ENCODE measurements at places on chromosomes 7 and 10.

DNA sequence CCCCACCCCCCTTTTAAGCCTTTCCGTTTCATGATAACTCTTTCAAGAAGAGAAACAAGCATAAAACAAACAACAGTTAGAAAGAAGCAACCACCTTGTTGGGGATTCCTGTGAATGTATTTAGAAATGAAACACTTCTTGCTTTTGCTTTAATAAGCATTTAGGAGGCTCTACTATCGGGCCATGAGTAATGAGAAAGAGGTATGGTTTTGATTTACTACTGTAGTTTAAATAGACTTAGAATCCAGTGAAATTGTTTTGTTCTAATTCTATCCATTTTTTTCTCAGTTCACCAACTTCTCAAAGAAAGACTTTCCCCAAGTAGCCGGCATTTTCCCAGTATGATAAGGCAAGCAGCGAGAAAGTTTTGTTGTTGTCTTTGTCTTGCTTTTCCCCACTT lies 168.7 kb upstream of the HABP2 start:
- no peak for DNase-seq

DNA sequence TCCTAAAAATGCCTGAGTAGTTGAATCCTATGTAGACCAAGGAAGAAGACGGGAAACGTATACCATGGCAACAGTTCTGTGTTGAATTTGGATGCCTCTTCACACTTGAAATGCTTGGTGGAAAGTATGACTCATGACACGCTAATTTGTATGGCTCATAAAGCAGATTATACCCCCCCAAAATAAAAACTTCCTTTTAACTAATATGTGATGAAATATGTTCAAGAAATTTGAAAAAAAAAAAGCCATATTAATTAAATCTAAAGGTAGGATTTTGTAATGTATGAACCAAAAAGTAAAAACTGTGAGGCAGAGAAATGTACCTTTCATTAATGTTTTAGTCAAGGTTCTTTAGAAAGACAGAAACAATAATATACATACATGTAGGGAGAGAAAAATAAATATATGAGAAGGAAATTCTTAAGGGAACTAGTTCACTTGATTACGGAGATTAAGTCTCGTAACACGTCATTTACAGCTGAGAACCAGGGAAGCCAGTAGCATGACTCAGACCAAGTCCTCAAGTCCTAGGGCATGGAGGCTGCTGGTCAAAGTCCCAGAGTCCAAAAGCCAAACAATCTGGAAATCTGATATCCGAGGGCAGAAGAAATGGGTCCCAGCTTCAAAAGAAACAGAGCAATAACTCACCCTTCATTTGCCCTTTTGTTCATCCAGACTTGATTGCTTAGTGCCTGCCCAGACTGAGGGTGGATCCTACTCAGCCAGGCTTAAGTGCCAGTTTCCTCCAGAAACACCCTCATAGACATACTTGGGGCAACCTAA lies 485.1 kb downstream of the SEMA3D start:
- DNase-seq: no peak

DNA sequence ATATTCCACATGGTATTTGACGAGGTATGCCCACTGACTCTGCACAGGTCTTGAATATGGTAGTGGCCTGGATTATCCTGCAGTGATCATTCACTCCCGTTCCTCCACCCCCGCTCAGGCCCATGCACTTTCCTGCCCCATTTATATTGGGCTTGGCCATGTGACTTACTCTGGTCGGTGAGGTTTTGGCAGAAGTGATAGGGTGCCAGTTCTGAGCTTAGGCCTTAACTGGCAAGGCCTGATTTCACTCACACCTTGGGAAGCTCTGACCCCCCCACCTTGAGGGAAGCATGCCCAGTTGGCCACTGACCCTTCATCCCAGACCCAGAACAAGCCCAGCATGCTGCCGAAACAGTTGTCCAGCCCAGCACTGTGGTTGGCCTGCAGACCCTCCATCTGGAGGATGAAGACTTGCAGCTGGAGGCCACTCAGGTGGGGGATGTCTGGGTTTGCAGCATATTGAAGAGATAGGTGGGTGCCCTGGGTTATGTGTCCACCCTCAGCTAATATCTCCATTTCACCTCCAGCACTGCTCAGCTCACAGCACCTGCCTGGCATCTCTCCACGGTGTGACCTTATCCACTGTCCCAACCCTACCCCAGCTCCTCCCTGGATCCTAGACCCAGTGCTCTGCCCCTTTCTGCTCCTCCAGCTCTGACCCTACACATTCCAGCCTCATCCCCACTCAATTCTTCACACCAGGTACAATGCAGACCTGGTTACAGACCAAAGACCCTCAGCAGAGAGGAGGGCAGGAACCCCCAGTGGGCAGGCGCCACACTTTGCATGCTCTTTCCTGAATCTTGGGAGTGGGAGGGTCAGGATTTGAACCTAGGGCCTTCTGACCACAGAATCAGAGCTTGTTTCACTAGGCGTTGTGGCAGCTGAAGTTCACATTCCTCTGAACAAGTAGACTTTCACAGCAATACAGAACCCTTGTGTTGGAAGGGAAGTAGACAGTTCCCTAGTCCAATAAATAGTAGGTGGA lies 138.1 kb upstream of the CHST15 start:
- peak; percentile 16 for DNase-seq

DNA sequence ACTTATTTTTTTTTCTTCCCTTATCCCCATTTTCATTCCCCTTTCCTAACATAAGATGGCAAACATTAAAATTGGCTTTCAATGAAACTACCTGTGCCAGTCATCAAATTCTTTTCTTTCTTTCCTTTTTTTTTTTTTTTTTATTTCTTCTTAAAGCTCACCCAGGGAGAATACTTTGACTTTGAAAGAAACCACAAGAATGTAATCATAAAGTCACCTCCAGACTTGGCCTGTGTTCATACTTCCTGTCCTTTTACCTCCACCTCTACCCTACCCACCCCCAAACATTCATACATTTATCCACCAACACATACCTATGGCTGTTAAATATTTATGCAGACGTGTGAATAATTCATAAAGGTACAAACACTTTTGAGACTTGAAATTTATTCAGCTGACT lies 254.6 kb downstream of the SLC25A13 start:
- no peak for DNase-seq

GRCh38 chr7:151707757-151708156 lies 169.2 kb downstream of the PRKAG2 start:
- no peak for DNase-seq

DNA sequence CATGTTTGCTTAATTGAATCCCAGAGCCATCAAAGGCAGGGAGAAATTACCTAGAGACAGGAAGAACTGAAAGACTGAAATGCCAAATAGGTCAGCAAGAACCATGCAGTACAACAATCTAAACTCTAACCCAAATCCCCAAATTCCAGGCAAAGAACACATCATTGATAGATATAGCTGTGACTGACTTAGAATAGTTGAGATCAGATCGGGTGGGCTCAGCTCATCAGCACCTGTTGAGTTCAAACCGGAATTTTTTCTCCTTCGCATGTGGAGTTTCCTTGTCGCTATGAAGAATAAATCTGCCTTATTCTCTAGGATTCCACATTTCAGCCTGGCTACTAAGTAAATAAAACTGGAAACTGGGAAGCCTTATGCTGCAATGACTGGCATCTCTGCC lies 1.4 kb downstream of the ANKMY2 start:
- no peak for DNase-seq
